ENCODE measurements at places on chromosomes 3 and 15. TPM values are rescaled to one million over a fixed set of nuclear protein-coding genes. Genes with fewer than 3 reads are reported as not detected.

GRCh38 chr15:67603063-67603462, 60.6 kb downstream of the MAP2K5 start:
- no peak for DNase-seq

- DNase-seq, result no peak
Observed at GRCh38 chr15:89118481-89118989, 30.3 kb downstream of the ABHD2 start.

- peak; percentile 34 for DNase-seq
Observed at GRCh38 chr3:38110314-38111050, 26.4 kb downstream of the ACAA1 start.

DNA sequence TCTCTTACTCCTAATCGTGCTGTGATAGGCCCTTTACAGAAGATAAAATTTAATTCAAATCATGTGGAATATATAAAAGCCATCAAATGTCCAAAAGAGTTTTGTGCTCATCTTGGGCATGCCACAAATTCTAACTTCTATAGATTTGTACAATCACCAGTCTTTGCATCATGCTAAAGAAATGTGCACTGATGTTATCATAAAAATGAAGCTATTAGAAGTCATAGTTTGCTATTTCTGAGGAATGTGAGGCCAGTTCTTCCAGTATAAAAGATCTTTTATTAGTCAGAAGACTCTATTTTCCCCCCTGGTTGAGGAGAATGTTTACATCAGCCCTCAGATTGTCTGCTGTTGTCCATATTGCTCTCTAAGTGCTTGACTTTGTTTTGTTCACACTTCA, 2.1 kb upstream of the ANXA2 start:
- DNase-seq, result no peak

GRCh38 chr15:81853150-81853748, 192.6 kb downstream of the MEX3B start:
- DNase-seq, result no peak

GALNT15 gene
- not detected for total RNA-seq

TRAIP gene
- total RNA-seq, result 30.0 TPM
